ENCODE measurements at places on chromosomes 2 and 18.

GRCh38 chr2:140270224-140270623, 1490.0 kb upstream of the NXPH2 start:
- DNase-seq = no peak

GRCh38 chr2:1704631-1705556, 39.4 kb downstream of the PXDN start:
- no peak for DNase-seq

DNA sequence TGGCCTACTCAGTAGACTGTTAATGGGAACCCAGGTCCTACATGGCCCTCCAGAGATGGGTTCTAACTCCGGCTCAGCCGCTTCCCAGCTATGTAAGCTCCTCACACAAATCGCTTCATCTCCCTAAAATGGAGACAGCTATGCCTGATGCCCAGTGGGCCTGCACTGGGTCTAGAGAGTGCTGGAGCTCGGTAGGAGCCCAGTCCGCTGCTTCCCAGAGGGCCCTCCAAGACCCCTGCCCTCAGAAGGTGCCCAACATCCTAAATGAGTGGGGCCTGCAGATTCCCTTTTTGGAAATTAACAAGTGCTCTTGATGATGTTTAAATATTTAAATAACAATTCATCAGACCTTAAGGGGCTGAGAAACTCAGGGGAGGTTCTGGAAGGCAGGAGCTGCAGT, 47.1 kb downstream of the HS1BP3 start:
- DNase-seq = no peak

DNA sequence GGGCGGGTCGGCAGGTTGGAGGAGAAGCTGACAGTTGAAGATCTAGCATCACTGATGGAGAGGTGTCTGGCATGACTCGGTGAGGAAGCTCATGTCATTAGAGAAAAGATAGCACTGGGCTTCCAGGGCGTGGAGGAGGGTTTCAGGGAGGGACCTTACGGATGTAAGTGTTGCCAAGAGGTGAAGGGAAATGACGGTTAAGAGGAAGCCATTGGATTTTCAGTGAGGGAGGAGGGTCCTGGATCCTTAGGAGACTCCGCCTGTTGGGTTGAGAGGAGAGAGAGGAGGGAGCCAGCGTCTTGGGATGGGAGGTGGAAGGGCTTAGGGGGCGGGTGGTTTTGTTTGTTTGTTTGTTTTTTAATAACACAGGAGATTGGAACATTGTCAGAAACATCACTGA, 103.2 kb downstream of the WDSUB1 start:
- no peak for DNase-seq

DNA sequence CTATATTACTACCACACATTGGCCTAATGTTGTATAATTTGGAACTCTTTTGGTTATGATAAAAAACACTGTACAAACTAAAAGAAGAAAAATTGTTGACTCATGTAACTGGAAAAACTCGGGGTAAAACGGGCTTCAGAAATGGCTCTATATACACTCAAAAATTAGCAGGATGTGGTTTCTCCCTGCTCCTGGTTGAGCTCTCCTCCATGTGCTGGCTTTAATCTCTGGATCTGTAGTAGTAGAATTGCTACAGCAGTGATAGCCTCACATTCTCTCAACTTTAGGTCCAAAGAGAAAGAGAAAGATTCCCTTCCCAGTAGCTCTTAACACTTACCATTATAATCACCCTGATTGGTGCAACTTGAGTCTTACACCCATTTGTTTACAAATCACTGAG, 274.9 kb upstream of the GALNT5 start:
- no peak for DNase-seq

DNA sequence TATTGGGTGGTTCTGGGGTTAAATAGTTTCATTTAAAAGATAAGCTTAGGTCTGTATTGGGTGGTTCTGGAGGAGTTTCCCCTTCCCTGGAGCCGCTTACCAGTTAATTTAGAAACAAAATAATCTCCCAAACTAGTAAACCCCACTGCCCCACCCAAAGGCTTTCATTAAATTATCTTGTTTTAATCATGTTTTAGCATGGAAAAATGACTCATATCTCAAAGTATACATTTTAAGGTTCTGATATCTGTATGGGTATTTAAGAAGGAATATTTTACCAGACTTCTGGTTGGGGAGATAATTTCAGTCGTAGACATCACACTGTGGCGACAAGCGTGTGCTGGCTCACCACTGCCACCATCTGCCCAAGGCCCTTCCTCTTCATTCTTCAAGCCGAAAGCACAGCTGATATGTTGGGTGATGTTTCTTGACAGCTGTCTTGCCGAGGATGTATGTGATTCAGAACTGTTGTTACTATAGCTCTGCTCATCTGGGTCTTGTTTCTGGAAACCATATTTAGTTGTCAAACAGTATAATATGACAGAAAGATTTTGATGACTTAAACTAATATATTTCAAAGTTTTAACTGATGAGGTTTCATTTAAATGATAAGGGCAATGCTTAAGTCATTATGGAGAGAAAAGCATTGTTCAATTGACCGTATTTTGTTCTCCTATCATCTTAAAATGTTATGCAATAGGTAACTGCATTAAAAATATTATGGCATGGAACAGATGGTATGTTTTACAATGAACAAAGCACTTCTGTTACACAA, 5.1 kb downstream of the FIGLA start:
- DNase-seq = no peak

GRCh38 chr2:72367530-72368225, 220.0 kb upstream of the CYP26B1 start:
- DNase-seq = no peak
